ENCODE measurements at places on chromosomes 2 and 18.

DNA sequence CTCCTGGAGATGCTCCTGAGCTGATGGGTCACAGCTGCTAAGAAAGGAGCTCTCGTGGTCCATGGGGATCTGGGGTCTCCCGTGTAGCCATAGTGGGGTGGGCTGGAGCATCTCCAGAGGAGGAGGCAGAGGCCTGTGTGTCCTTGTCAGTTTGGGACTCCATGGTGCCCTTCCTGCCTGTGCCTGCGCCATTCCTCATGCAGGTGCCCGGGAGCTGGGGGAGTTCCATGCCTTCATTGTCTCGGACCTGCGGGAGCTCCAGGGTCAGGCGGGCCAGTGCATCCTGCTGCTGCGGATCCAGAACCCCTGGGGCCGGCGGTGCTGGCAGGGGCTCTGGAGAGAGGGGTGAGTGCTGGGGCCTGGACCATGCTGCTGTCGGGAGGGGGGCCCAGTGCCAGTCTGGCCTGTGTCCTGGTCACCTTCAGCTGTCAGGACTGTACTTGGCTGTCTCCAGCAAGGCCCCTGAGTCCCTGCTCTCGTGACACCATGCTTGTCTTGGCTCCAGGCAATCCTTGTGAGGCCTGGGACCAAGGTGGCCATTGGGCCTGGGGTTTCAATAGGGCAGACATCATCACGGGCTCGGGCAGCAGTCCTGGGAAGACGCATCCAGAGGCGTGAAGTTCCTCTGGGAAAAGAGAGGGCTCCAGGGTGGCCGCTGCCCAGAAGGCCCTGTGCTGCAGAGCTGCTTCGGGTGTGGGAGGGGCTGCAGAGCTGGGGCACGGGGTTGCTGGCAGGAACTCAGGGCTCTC is 7.3 kb downstream of the CAPN10 start:
- H3K27ac ChIP-seq = no peak overlapping the region
- H3K36me3 ChIP-seq = peaks cover 69% of the 10 kb centered on the region
- H3K4me1 ChIP-seq = peaks cover 21% of the 10 kb centered on the region
- no peak for DNase-seq

GRCh38 chr2:176260689-176261088 is 8.6 kb upstream of the MTX2 start:
- H3K27ac ChIP-seq = no peak overlapping the region
- H3K4me1 ChIP-seq = no peaks in the 10 kb centered on the region
- no peaks in the 10 kb centered on the region for H3K36me3 ChIP-seq
- no peak for DNase-seq
- H3K4me3 ChIP-seq = no peak overlapping the region
- no peaks in the 10 kb centered on the region for H3K27me3 ChIP-seq

- no peak overlapping the region for H3K27ac ChIP-seq
- H3K4me1 ChIP-seq = peaks cover 65% of the 10 kb centered on the region
- no peaks in the 10 kb centered on the region for H3K36me3 ChIP-seq
- no peak for DNase-seq
Observed at GRCh38 chr2:163656622-163657280, 79.1 kb downstream of the FIGN start.

DNA sequence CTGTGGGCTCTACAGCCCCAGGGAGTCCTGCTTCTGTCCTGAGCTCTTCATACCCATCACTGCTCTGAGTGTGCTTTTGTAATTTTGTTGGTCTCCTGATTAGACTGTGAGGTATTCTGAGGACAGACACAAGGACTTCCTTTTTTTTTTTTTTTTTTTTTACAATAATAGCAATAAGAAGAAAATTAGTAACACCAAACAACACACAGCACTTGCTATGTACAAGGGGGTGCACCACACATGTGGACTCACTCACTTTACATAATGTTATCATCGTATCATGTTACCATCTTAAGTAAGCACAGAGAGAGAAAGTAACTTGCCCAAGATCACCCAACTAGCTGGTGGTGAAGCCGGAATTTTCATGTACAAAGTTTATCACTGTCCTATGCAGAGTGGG is 34.6 kb downstream of the MBP start:
- DNase-seq = no peak
- H3K27ac ChIP-seq = peak overlapping the region; percentile 45
- H3K4me1 ChIP-seq = peaks cover 43% of the 10 kb centered on the region
- no peaks in the 10 kb centered on the region for H3K36me3 ChIP-seq

DNA sequence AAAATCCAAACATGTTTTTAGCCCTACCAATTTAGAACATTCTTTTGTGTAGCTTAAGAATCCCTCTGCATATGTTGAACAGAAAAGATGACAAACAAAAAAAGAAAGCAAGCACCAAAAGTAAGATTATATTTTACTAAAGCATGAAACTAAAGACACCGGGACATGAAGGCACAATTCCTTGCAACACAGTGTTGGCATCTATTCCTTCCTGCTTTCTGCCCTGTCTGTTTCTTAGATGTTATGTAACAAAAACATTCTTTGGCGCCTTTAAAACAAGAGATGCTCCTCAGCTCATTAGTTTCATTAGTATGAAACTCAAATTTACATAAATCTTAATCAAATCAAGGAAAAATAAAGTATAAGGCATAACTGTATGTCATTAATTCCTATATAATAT is 106.6 kb downstream of the TMEM131 start:
- no peak overlapping the region for H3K4me3 ChIP-seq
- no peak for DNase-seq
- H3K27ac ChIP-seq = no peak overlapping the region
- peaks cover 14% of the 10 kb centered on the region for H3K36me3 ChIP-seq
- H3K4me1 ChIP-seq = no peaks in the 10 kb centered on the region

- H3K4me1 ChIP-seq = peaks cover 9% of the 10 kb centered on the region
- no peak overlapping the region for H3K4me3 ChIP-seq
- H3K27ac ChIP-seq = no peak overlapping the region
- H3K27me3 ChIP-seq = no peaks in the 10 kb centered on the region
Observed at GRCh38 chr2:5977477-5977876, 285.3 kb downstream of the SOX11 start.

DNA sequence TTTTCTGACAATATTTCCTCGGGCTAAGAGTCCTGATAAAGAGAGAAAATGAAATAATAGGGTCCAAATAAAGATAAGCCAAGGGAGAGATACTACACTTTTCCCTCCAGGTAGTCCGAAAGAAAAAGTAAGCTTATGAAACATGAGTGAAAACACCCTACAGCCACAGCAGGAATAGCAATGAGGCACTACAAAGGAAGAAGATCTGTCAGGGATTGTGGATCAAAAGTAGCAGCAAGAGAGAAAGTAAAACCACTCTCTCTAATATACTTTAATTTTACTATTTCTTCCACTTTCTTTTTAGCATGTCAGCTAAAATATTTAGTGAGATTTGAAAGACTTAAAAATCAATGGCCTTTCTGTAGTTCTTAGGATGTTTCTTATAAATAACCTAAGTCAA is 1601.8 kb downstream of the LRP1B start:
- no peaks in the 10 kb centered on the region for H3K27me3 ChIP-seq
- no peak for DNase-seq
- H3K4me3 ChIP-seq = no peak overlapping the region
- no peaks in the 10 kb centered on the region for H3K36me3 ChIP-seq

DNA sequence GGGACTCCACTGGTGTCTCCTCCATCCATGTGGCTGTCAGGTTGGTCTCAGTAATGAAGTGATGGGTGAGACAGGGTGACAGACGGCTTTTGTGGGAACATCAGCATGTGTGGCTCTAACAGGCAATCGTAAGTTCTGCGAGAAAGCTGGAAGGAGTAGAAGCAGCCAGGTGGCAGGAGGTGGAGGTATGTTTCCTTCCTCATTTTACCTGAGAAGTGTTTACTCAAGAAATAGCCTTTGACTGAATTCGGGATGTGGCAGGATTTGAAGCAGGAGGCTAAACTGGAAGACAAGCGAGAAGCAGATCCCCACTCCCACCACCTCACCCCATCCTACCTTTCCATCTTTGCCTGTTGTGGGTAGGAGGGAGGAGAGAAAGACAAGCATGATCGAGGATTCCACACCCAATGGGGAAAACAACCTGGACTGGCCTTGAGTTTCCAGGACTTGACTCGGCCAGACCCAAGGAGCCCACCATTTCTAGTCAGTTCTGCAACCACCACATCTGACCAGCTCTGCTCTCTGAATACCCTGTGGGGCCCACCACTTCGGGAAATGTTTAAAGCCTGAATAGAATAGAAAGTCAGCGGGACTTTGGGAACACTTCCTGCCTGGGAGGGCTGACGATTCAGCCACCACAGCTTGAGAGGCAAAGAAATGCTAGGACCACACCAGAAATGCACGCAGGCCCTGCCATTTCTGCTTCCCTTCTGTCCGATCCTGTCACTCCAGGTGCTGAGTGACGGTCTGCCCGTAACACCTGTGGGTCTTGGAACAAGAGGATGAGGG is 1.2 kb downstream of the ABCG8 start:
- peak; percentile 88 for DNase-seq
- no peak overlapping the region for H3K27ac ChIP-seq
- no peak overlapping the region for H3K4me3 ChIP-seq
- no peaks in the 10 kb centered on the region for H3K36me3 ChIP-seq
- peaks cover 3% of the 10 kb centered on the region for H3K27me3 ChIP-seq

- DNase-seq = no peak
- H3K4me3 ChIP-seq = no peak overlapping the region
- no peaks in the 10 kb centered on the region for H3K27me3 ChIP-seq
- H3K36me3 ChIP-seq = no peaks in the 10 kb centered on the region
- H3K27ac ChIP-seq = no peak overlapping the region
- no peaks in the 10 kb centered on the region for H3K4me1 ChIP-seq
Observed at GRCh38 chr2:132443106-132443505, 26.5 kb downstream of the GPR39 start.

- no peak for DNase-seq
- no peak overlapping the region for H3K4me3 ChIP-seq
- no peaks in the 10 kb centered on the region for H3K36me3 ChIP-seq
- no peaks in the 10 kb centered on the region for H3K27me3 ChIP-seq
- H3K4me1 ChIP-seq = peaks cover 30% of the 10 kb centered on the region
- H3K27ac ChIP-seq = no peak overlapping the region
Observed at GRCh38 chr2:133676392-133677130, 108.3 kb upstream of the NCKAP5 start.

GRCh38 chr2:121480826-121481225 is 49.9 kb upstream of the RNU4ATAC start:
- peaks cover 73% of the 10 kb centered on the region for H3K4me1 ChIP-seq
- H3K36me3 ChIP-seq = no peaks in the 10 kb centered on the region
- no peak for DNase-seq
- no peaks in the 10 kb centered on the region for H3K27me3 ChIP-seq

GRCh38 chr2:180991820-180992219 is 11.4 kb downstream of the UBE2E3 start:
- H3K27me3 ChIP-seq = no peaks in the 10 kb centered on the region
- H3K4me1 ChIP-seq = no peaks in the 10 kb centered on the region
- H3K4me3 ChIP-seq = no peak overlapping the region
- no peak overlapping the region for H3K27ac ChIP-seq
- DNase-seq = no peak
